ENCODE measurements at places on chromosomes 12 and 14.

DNA sequence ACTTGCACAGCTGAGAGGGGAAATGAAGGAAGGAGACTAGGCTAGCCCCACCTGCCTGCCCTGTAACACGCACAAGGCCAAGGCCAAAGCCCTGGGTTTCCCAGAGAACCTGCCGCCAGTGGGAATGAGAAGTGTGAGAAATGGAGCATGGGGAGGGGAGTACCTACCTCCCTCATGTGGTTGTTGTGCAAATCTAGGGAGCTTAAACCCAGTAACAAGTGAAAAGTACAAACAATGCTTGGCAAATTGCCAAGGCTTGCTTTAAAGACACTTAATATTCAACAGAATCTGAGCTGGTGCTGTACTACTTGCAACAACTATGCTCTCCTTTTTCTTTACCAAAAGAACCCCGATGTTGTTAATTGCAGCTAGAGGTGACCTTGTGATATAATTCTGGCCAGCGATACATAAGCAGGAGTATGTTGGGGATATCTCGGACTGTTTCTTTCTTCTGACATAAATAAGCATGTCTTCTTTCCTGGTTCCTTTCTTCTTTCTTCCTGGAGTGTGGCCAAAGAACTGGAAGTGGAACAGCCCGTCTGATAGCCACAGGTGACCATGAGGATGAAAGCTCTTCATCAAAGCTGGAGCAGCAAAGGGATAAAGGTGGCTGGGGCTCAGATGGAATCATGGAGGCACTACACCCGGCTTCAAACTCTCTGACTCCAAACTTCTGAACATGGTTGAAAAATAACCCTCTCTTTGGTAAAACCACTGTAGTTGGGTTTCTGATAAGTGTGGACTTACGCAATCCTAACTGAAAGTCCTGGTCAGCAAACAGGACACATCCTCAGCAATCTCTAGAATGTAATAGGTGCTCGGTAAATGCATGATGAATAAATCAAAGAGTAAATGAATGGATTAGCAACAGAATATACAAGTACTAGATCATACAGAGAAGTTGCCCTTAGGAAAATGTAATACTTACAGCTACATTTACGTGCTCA, 207.9 kb downstream of the NUAK1 start:
- DNase-seq: no peak

DNA sequence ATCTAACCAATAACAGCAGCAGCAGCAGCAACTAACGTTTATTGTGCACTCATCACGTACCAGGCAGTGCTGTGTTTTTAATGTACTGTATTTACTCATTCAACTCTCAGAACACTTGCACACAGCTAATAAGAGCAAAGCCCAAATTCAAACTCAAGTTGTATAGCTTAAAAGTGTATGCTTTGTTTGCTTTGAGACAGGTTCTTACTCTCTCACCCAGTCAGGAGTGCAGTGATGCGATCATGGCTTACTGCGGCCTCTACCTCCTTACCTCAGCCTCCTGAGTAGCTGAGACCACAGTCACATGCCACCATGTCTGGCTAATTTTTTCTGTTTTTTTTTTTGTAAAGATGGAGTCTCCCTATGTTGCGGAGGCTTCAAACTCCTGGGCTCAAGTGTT, 105.4 kb downstream of the PAPLN start:
- DNase-seq: no peak

DNA sequence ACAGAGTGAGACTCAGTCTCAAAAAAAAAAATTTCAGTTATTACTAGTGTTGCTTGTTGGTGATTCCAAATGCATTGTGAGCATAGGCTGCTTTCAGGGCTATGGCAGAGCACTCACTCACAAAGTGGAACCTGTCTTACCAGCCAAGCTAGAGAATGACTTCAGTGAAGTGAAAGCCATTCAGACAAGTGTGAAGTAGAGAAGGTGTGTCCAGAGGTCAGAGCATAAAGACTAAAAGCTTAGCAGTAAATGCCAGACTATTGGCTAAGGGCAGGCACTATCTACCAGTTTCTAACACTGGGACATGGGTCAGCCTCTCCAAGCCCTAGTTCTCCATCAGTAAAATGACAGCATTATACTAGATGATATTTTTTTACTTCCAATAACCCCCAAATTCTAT, 12.7 kb downstream of the PPP1R36 start:
- no peak for DNase-seq

DNA sequence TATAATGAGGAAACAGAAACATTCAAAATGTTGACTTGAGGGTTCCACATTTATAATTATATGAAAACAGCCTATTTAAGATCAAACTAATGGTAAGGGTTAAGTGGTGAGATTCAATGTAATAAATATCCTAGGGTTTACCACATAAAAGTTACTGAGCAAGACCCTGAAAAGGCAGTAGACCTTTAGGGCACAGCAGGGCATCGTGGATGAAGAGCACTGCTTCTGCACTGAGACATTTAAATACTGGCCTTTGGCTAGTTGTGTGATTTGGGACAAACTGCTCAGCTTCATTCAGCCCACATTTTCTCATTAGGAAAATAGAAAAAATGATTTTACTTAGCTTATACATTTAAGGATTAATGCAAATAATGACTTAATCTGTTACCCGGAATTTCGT, 42.0 kb downstream of the CNTN1 start:
- DNase-seq: no peak

DNA sequence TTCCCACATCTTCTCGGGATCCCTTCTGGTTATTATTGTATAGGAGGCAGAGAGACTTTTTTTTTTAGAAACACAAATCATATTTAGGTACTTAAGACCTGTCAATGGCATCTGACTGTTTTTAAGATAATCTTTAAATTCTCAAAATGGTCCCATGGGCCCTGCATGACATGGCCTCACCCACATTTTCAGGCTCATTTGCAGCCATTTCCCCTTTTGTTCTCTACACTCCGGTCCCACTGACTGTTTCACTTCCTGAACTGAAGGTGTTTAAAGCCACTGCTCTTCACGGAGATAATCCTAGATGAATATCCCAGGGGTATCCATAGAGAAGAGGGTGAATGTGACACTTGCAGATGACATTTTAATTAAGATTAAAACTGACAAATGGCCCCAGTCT, 12.3 kb upstream of the C12orf71 start:
- no peak for DNase-seq

DNA sequence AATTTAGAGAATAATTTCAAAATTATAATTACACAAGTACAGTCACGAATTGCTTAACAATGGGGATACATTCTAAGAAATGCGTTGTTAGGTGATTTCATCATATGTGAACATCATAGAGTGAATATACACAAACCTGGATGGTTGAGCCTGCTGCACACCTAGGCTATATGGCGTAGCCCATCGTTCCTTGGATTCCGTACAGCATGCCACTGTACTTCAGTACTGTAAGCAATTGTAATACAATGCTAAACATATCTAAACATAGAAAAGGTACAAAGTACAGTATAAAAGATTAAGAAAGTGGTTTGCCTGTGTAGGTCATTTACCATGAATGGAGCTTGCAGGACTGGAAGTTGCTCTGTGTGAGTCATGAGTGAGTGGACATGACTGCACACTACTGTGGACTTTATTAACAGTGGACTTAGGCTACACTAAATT, 286.2 kb downstream of the CACNA1C start:
- DNase-seq: no peak

DNA sequence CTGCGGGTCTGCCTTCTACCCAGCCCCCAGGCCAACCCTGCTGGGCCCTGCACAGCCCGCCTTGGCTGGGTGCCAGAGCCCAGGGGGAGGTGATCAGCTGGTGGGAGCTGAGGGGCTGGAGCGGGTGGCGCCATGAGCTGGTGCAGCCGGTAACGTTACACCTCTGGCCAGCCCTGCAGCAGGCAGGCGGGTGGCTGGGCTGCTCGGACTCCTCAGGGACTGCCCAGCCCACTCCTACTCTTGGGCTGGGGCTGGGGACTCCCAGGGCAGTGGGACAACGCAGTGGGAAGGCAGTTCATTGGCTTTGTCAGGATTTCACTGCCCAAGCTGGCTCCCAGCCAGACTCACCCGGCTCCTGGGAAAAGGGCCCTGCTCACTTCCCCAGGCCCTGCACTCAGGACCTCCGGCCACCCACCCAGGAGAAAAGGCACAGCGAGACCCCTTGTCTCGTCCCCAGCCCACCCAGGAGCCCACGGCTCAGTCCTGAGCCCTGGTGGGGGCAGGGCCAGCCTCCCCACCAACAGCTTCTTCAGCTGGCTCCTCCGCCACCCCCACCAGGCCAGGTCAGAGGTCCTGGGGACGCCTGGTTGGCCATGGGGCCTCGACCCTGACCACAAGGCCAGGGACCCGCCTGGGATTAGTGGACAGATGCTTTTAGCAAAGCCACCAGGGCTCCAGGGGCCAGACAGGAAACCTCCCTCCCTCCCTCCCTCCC, 1.0 kb downstream of the PGF start:
- DNase-seq: no peak

DNA sequence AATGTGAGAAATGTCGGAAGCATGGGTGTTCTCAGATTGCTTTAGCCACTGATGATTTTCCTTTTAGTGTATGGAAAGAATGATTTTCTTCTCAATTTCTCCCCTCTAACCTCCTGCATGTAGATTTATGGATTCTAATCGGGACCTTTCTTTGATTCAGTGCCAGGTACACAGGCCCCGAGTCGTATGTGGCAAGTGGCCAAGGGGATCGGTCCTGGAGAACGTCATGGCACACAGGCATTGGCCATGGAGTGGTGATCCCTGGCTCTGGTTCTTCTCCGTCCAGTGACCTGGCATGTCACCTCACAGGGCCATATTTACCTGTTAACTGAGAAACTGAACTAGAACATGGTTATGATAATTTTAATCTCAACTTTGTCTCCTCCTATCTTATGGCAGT, 58.1 kb downstream of the ETV6 start:
- no peak for DNase-seq

DNA sequence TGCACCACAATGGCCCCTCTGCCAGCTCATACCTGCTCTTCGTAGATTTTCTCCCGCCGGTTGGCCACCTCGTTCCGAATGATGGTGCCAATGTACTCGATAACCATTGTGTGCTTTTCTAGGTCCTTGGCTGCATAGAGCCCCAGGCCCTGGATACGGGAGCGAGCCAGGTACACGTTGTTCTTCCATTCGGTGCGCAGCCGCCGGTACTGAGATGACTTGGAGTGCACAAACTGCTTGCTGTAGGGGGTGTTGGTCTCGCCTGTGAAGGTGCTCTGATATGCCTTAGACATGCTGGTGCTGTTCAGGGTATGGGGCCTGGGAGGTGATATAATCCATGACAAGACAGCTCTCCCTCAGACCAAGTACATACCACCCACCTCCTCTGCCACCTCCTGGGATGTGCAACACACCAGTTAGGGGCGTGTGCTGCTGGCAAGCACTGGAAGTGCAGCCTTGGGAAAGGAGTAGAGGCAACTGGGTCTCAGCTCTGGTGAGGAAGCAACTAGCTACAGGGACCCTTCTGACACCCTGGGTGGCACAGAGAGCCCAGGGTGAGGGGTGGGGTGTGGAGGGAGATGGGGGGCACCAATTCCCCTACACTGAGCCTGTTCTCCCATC, 4.1 kb upstream of the PRKAG1 start:
- DNase-seq: no peak

DNA sequence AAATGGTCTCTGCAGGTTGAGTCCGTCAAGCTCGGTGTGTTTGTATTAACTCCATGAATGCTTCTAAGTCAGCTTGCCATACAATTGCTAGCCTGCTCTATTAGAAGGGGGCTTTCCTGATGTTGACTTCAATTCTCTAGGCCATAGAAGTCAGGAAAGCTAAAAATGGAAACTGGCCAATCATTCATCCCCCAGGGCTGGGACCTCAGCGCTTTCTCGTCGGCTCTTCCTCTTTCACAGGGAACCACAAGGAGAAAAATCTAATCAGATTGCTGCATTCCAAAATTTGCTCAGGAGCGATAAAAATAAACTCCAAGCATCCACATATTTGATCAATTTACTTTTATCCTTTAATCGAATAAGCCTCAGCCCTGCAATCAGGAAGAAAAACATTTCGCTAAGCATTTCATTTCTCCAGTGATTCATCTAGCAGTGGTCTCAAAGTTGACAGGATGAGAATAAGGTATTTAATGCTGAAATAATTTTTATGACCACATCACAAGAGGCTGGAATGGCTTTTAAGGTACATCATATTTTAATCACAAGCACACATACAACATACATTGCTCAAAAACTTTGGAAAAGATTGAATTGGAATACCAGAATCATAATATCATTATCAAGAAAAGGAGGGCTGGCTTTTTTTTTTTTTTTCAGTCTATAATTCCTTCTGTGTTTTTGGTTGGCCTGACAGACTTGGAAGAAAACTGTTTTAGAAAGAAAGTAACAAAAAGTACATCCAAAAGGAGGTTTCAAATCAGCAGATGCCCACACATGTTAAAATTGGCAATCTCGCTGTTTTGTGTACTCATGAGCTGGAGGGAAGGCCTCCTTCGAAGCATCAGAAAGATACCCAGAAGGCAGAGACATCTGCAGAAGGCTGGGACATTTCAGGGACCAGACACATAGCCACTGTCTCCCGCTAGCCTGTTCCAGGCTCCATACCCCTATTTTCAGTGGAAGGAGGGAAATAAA, 316.3 kb downstream of the NUAK1 start:
- DNase-seq: no peak

- no peak for DNase-seq
Observed at GRCh38 chr14:93493054-93493453, 62.3 kb downstream of the UNC79 start.

DNA sequence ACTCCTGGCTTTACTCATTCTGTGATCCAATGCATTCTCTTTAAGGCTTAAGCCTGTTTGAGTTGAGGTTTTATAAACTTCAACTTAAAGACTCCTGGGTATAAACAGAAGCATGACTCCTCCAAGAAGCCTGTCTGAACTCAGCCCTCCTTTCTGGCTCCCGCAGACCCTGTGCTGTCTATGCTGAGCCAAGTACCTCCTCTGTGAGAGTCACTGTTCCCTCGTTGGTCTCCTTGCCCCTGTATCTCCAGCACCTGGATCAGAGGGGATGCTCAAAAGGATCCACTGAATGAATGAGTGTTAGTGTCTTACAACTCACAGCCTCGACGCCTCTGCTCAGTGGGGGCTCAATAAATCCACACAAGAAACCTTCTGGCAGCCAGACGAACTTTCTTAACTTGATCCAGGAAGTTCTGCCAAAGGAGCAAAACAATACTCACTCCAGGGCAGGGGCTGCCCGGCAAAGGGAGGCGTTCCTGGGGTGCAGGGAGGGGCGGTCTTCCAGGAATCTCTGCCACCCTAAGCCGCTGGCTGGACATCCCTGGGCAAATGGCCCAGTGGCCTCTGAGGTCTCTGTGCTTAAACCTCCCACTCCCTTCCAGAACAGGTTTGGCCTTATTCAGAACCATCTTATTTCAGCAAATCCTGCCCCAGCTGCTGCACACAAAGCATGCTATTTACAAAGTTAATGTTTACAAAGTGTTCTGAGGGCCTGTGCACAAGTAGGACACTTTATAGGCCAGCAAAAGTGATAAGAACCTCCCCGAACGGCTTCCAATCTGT, 32.9 kb downstream of the MAP1LC3B2 start:
- no peak for DNase-seq

- no peak for DNase-seq
Observed at GRCh38 chr14:93975791-93976476, 436 bp downstream of the ASB2 start.

DNA sequence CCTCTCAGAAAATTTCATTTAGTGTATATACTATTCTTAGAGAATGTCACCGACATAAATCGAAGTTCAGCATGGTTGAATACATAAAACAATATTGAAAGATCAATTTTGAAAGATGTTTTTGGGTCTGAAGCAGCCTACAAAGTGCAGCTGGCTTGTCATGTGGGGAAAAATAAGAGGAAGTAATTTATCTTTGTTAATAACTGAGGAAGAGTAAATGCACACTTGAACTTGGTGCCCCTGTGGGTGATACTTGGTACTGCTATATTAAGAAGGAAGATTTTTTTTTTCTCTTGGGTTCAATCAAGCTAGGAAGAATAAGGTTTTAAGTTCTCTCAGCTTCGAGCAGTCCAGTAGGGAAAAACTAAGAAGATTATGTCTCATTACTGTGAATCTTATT, 661.3 kb downstream of the RPL10L start:
- DNase-seq: no peak
